Stimulated activated CD8-positive, alpha-beta memory T cell treated with anti-CD3 and anti-CD28 coated beads, Interleukin-4, amount 100 ng/mL, for 1 hour (primary cell): ENCODE measurements at places on chromosomes 3 and 15.

GRCh38 chr3:64648927-64649906, 38.6 kb downstream of the ADAMTS9 start:
- DNase-seq: no peak

- no peak for DNase-seq
Measured at GRCh38 chr3:139944256-139944910, 9.4 kb downstream of the CLSTN2 start.

DNA sequence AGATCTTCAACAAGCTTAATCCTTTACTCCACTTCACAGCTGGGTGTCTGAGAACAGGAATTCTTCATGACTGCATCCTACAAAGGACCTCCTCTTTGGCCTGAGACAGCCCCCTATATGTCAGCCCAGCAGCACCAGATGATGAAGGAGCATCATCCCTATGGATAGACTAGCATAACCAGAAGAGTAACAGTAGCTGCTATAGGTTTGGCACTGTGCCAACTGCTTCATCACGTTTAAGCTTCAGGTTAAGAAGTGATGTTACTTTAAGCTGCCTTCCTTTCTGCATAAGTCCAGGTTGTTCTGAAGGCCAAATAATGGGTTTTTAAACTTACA, 50.6 kb downstream of the CMSS1 start:
- no peak for DNase-seq

DNA sequence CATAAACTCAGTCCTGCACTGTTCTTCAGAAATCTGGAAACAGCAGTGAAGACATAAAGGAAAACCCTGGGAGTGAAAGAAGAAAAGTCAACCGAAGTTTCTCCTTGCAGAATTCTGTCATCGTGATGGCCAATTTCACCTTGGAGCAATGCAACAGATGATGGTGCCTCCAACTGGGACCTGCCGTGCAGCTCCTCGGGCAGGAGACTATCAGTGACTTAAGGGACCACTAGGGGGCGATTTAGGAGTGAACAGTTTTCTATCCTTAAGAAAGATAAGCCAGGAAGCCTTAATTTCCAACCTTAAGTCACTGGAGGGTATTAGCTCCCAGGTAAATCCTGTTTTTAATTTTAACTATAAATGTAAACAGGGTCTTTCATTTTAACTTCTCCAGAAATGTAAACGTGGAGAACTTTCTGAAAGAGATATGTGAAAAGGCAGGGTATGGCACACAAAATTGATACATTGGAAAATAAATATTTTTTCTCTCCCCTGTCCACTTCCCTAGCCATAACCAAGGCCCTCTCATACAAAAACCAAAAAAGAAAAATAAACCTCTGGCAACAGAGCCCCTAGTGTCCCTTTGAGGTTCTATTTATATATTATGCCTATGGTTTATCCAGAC, 116.3 kb downstream of the PDZRN3 start:
- DNase-seq: no peak

- no peak for DNase-seq
Measured at GRCh38 chr3:169189486-169189885, 474.0 kb downstream of the MECOM start.

DNA sequence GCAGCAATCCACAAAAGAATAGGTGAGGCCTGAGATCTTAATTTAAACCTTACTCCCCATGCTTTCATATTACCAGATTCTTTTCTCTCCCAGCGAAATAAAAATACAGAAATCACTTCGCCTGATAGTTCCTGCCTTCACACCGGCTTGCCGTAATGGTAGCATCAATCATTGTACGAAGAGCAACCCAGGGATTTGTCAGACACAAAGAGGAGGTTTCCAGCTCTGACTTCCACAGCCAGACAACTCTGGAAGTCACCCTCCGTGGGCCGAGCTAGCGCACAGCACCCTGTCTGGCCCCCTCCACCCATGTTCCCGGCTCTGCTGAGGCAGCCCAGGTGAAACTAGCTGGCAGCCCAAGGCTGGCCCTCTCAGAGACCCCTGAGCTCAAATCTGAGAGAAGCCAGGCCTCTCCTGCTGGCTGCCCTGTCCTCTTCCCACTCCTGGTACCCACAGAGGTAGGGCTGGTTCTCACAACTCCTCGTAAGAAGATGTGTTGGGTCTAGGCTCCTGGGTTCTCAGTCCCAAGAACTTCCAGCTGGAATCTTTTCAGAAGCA, 156.9 kb upstream of the BNIP2 start:
- DNase-seq: no peak

GRCh38 chr15:101827257-101827656, 15.3 kb downstream of the OR4F15 start:
- no peak for DNase-seq
